ENCODE measurements at places on chromosomes 2 and 18.

DNA sequence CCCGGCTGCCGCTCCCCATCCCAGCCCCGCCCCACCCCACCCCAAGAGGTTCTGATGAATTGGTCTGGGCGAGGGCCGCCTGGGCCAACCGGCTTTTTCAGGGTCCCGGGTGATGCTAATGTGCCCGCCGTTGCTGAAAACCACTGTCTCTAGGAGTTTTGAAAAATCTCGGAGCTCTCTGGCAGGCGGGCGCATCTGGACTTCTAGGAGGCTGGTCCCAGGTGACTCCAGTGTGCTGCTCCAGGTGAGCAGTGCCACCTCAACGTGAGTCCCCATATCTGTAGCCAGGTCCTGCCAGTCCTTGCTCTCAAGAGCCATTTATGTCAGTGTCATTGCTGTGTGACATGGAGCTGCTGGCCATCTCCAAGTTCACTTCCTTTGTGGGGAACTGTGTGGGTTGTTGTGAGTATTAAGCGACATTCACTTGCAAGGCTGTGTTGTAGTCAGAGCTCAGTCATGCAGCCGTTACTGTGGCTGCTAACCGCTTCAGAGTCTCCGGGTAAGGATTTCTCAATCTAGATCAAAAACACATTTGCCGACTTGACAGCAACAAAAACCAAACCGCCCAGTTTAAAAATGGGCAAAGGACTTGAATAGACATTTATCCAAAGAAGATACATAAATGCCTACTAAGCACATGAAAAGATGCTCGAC is at the start of gene RFX8:
RFX8 (minus strand) TSS at position 382 of the 654 bp plus-strand sequence. CDS start 8,264 bp downstream, outside the sequence.
- DNase-seq, result peak; percentile 84

DNA sequence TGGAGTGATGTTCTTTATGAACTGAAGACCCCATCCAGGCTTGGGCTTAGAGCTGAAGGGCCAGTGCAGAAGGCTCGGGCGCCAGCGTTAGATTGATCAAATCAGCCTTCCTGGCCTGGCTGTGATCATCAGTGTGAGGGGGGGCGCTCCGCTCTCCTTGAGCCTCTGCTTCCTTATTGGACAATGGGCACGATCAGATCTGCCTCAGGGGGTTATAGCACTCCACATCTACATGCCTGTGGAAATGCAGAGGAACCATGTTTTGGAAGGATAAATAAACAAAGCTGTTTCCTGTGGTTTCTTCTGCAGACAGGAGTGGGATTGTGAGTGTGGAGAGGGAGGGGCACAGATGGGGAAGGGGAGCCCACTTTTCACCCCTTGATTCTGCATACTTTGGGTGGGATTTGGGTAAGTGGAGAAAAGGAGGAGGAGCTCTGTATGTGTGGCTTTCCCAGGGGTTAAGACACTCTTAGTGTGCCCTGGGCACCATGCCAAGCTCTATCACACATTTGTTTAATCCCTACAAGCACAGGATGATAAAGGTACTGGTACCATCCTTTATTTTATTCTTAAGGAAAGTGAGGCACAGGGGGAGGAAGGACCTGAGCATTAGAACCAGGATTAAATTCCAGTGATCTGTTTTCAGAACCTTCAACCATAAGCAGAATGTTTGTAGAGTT is 150.5 kb downstream of the EN1 start:
- DNase-seq, result no peak

GRCh38 chr2:234211797-234212196 is 161.3 kb downstream of the SPP2 start:
- DNase-seq, result no peak

DNA sequence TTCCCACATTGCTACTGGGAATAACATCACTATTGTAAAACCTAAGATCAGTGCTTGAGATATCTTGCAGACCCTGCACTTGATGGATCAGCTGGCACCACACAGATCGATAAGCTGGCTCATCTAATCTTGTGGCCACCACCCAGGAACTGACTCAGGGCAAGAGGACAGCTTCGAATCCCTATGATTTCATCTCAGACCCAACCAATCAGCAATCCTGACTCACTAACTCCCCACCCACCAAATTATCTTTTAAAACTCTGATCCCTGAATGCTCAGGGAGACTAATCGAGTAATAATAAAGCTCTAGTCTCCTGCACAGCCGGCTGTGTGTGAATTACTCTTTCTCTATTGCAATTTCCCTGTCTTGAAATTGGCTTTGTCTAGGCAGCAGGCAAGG is 11.3 kb upstream of the TEX44 start:
- DNase-seq, result no peak

- DNase-seq, result no peak
Measured at GRCh38 chr2:144117086-144117485, 402.8 kb downstream of the ZEB2 start.

DNA sequence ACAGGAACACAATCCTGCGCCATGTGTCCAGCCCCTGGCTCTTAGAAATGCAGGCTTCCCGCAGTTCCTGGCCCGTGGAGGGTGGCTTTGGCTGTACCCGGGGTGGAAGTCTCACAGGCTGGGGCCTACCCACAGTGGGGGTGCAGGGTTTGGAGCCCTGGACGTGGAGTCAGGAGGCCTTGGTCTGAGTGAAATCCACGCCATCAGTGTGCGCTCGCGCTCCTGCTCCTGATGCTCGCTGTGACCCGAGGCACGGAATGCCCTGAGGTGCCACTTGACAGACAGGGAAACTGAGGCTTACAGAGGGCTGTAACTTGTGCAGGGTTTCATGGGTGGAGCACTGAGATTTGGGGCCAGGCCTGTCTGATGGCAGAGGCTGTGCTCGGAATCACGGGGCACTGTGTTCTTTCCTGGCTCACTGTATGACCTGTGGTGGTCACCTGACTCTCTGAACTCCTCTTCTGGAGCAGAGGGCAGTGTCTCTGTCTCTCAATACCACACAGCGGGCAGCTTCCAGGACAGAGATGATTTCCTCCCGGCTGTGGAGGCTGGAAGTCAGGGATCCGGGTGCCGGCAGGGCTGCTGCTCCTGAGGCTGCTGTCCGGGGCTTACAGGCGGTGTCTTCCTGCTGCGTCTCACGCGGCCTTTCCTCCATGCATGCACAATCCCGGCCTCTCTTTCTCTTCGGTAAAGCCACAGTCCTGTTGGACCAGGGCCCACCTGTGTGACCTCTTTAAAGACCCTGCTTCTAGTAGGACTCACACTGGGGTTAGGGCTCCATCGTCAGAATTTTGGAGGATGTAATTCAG is 25.9 kb upstream of the ALLC start:
- no peak for DNase-seq

DNA sequence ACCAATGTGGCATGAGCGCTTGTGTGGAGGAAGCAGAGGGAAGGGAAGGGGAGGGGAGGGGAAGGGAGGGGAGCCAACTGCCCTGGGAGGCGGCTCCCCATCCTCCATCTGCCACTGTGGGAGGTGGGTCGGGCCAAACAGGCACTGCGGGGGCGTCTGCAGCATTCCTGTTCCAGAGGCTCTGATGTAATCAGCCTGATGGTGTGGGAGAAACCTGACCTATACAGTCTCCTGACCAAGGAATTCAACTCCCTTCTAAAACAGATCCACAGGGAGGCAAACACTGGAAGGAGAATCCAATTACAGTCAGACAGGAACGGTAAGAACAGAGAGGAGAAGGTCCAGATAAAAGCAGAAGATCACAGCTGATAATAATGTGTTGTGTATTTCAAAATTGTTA is 88.8 kb downstream of the CD8B2 start:
- DNase-seq, result peak; percentile 71

GRCh38 chr2:99032001-99032400 is 96.0 kb upstream of the CRACDL start:
- no peak for DNase-seq

GRCh38 chr2:85185431-85185940 is 52.3 kb downstream of the TCF7L1 start:
- DNase-seq, result no peak

- DNase-seq, result no peak
Measured at GRCh38 chr2:134386310-134386709, 132.4 kb downstream of the MGAT5 start.
